ENCODE measurements at places on chromosomes 2 and 18.
A peak's percentile ranks its signal among the peaks of the same experiment; 100 is the strongest.

GRCh38 chr2:24734741-24735140, 58.5 kb downstream of the PTRHD1 start:
- DNase-seq: no peak

DNA sequence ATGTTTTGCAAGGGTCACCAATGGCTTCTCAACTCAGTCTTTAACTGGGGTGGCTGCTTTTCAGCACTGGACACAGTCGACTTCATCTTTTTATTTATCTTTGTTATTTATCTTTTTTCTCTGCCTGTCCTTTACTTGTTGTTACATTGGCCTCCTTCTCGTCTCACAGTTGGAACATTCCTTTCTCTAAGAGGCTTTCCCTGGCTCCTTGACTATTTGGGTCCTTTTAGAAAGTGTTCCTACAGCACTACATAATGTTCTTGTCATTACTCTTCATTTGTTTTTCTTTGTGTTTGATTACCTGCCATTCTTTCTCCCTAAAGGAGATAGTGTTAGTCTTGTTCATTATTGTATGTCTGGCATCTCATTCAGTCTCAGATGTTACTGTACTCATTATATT, 122.0 kb downstream of the KIAA1328 start:
- DNase-seq: no peak

- peak; percentile 67 for DNase-seq
Observed at GRCh38 chr18:45617284-45617683, 2.0 kb downstream of the SLC14A2 start.

DNA sequence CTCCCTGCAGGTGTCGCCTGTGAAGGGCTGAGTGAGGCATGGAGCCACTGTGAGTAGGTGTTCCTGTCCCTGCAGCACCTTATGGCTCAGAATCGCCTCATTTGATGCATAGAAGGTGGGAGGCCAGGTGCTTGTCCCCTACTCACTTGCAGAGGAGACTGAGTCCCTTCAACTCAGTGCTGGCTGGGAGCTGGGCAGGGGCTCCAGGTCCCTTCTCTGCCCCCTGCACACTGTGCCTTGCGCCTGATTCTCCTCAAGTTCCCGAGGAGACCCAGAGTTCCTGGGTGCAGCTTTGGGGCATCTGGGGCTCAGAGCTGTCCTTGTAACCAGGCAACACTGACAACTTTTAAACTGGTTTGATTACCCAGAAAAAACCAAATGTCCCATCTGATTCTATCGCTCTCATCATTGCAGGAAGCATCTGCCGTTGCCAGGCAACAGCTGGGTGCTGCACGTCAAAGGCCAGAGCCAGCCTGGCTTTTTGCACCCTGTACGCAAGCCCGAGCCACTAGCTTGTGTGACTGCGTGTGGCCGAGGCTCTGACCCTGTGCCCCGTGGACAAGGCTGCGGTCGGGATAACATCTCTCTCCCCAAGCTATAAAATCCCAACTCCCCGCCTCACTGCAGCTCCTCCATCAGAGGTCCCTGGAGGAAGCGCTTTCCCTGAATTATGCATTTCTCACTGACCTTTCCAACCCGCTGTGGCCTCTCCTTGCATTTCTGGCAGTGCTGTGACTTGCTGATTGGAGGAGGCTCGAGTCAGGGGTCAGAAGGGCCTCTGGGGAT, 130.8 kb upstream of the HDAC4 start:
- DNase-seq: no peak

- peak; percentile 100 for DNase-seq
Observed at GRCh38 chr18:22683196-22683676, 249.9 kb upstream of the RBBP8 start.

DNA sequence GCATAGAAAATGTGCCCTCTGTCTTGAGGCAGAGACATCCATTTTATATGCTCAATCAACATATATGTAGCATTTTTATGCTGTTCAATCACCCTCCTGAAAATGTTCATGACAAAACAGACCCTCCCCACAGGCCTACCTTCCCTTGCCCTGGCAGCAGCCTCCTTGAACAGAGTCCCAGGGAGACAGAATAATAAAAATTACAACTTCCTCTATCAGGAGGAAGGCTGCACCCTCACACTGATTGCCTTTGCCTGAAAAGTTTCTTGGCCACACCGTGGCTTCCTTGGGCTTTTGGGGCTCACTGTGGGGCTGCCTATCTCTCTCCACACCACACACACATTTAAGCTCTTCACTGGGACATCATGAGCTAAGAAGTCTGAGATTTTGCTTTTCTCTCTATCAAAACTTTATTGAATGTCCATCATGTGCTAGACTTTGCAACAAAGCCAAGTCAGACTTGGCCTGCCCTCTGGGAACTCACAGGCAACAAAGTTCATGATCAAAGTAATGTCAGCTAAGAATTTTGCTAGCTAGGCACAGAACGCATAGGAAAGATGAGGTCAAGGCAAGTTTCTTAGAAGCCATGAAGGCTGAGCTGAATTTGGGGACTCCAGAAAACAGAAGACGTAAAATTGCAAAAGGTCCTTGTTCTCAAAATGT, 101.6 kb downstream of the BCL2L11 start:
- no peak for DNase-seq

DNA sequence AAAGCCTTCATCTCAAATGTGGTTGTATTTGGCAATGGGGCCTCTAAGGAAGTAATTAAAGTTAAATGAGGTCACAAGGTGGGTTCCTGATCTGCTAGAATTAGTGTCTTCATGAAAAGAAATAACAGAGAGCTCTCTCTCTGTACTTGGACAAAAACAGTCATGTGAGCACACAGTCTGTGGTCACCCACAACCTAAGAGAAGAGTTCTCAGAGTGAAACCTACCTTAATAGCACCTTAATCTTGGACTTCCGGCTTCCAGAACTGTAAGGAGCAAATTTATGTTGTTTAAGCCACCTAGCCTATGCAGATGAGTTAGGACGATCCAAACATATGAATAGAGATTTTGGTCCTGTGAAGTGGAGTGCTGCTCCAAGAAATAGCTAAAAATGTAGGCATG, 758.9 kb downstream of the LRRTM4 start:
- DNase-seq: no peak

- no peak for DNase-seq
Observed at GRCh38 chr2:237882510-237883481, 23.4 kb downstream of the RAMP1 start.

DNA sequence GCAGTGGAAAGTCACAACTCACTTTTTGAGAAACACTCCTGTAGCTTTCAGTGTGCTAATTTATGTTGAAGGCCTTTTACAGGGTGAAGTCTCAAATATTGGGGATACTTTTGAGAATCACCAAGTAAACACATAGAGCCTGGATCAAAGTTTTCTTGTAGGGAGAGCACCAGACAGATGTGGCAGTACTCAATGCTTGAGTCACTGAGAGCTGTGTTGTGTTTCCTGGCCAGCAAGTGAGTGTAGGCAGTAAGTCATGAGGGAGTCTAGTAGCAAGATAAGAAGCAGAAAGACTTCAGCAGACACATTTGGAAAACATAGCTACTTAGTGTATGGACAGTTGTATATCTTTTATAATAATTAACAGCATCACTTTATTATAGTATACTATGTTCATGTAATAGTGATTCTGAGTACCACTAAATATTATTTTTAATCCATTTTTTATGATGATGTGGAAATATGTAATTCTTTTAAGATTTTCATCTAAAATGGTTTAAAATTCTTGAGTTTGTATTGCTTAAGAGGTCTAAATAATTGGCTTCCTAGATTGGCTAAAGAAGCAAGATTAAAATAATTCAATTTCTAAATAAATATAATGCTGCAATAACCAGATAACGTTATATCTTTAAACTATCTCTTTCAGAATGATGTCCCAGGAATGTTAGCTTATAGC, 12.8 kb downstream of the PSMD1 start:
- DNase-seq: peak; percentile 91

DNA sequence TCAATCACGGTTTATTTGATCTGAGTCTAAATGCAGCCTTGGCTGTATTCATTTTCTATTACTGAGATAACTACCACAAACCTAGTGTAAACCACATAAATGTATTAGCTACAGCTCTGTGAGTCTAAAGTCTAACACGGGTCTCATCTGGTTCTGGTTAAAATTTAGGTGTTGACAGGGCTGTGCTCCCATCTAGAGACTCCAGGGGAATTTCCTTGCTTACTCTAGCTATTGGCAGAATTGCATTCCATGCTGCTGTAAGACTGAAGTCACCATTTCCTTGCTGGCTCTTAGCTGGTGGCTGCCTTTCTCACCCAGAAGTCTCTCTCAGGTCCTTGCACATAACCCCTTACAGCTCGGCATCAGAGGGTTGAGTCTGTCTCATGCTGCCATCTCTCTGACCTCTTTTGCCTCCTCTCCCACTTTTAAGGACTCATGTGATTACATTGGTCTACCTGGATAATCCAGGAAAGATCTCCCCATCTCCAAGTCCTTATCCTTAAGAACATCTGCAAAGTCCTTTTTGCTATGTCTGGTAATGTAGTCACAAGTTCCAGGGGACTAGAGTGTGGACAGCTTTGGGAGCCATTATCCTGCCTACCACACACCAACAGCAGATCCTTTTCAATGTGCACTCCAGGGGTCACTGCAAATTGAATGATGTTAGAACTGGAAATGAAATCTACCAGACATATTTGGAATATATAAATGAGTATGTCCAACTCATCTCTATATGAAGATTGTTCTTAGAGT, 207.0 kb upstream of the AGAP1 start:
- no peak for DNase-seq

- DNase-seq: no peak
Observed at GRCh38 chr2:180334514-180334913, 327.4 kb upstream of the CWC22 start.

- no peak for DNase-seq
Observed at GRCh38 chr2:16148632-16149348, 208.4 kb downstream of the MYCN start.

- no peak for DNase-seq
Observed at GRCh38 chr2:187075199-187075635, 226.2 kb upstream of the ZSWIM2 start.

- no peak for DNase-seq
Observed at GRCh38 chr2:115094441-115094840, 652.0 kb downstream of the DPP10 start.

GRCh38 chr18:45974088-45974536, 7.0 kb upstream of the EPG5 start:
- peak; percentile 88 for DNase-seq

- DNase-seq: no peak
Observed at GRCh38 chr18:76801567-76802505, 20.5 kb upstream of the ZNF236 start.

- no peak for DNase-seq
Observed at GRCh38 chr18:908758-909724, 4.4 kb downstream of the ADCYAP1 start.

- DNase-seq: no peak
Observed at GRCh38 chr2:20207051-20207450, 17.9 kb downstream of the SDC1 start.

DNA sequence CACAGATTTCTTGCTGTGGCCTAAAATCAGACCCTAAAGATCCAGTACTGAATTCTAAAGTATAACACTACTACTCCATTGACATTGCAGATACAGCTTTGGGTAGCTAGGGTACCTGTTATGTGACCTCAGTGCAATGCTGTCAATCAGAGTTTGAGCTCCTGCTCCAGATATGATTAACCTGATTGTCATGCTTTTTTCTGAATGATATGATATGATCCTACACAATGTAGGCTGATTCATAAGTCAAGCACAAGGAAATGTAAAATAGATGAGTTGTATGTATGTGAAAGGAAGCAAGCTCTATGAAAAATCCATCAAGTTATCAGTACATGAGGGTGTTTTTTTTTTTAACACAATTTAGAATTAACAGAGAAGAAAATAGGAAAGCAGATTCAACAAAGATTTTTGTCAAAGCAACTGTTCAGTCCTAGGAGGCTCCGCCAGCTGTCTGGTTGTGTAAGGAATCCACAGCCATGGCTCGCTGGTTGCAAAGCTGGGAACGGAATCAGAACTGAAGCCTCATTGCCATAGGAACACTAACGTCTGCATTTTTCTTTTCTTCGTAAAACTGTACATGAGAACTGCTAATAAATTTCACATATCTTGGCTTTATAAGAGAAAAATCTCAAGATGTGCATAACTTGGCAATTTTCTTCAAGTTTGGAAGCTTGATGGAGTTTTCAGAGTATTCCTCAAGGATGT, 52.9 kb downstream of the NR4A2 start:
- DNase-seq: no peak

- DNase-seq: no peak
Observed at GRCh38 chr2:150374492-150374891, 113.0 kb downstream of the RND3 start.

DNA sequence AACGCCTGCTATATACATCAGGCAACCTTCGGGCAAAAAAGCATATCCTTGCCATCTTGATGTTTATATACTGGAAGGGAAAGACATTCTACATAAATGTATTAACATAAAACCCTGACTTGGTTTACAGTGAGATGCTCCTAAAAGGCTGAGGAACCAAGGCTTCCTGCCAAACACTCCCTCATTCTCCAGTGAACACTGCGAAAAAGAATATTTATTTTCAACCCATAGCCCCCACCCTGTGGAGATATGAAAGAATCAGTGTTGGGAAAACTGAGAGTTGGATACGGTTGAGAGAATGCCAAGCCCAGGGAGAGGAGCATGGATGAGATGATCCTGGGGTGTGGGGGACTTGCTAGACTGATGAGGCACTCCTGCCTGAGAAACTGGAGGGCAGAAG, 94.9 kb downstream of the PIEZO2 start:
- no peak for DNase-seq

- DNase-seq: peak; percentile 97
Observed at GRCh38 chr2:105812180-105813044, 67.7 kb downstream of the NCK2 start.

DNA sequence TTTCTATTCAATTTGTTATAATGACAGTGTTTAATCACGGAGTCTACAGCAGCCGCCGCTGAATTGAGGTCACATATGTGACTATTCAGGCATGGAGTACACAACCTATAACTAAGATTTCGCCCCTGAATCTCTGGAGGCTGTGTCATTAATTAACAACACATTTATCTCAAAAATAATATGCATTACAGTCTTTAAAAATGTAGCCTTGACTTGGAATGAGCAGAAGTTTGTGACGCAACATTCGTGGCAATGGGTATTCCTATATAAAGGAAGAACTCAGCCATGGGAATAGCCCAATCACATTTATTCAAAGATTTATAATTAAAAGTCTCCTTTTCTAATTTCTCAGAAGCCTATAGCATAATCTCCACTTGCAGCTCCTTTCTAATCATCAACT, 60.6 kb upstream of the LYPD1 start:
- DNase-seq: no peak

GRCh38 chr2:3344897-3345296, 32.7 kb downstream of the EIPR1 start:
- DNase-seq: no peak

- DNase-seq: peak; percentile 28
Observed at GRCh38 chr2:182666674-182667314, 49.3 kb upstream of the DNAJC10 start.

- DNase-seq: peak; percentile 14
Observed at GRCh38 chr2:144595279-144595678, 75.4 kb upstream of the ZEB2 start.

GRCh38 chr2:69755862-69756467, 14.0 kb downstream of the ANXA4 start:
- DNase-seq: no peak

Measured in amniotic epithelial cell (primary cell).